ENCODE measurements at places on chromosomes 3 and 15.

- DNase-seq = no peak
These were observed 38.8 kb upstream of the PCSK6 start for GRCh38 chr15:101528108-101528916.

- DNase-seq = no peak
These were observed 15.4 kb downstream of the GALK2 start for GRCh38 chr15:49185473-49185872.

GRCh38 chr3:105599350-105599749 is 232.6 kb downstream of the ALCAM start:
- no peak for DNase-seq

GRCh38 chr3:45060165-45060892 is 34.2 kb downstream of the CLEC3B start:
- no peak for DNase-seq

DNA sequence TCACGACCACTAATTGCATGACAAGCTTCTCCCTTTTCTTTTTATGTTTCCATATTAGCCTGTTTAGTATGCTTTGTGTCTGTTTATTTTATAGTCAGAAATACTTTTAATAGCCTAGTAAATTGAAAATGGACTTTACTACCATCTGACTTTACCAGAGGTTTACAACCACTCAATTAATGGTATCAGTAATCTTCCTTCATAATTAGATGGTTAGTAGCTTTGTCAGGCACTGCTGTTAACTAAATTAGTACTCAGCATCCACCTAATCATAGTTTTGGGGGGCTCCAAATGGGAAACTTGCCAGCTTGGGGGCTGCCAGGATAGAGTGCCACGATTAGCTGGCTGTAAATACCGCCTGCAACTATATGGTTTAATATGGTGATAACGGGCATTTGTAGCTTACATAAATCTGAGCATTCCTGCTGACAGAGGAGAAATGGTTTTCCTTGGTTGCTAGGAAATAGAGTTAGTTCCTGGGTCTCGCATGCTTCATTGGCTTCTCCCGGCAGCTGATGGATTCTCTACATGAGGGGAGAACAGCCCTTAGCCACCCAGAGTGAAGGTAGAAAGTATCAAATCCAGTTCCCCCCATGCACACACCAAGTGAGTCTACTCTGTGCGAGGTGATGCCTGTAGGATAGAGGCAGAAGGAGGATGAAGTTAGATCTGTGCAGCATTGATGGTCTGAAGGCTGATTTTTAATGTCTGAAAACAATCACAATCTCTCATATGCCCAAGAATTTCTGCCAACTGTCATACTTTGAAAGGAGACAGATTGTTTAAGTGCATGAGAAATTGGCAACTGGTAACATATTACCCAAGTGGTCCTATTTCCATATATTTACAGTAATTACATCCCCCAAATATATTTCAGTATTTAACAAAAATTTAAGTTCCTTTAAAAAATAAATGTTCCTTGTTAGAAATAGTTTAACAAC is 326.6 kb upstream of the PROK2 start:
- no peak for DNase-seq

- DNase-seq = no peak
These were observed 37.4 kb upstream of the AZI2 start for GRCh38 chr3:28386049-28386448.

DNA sequence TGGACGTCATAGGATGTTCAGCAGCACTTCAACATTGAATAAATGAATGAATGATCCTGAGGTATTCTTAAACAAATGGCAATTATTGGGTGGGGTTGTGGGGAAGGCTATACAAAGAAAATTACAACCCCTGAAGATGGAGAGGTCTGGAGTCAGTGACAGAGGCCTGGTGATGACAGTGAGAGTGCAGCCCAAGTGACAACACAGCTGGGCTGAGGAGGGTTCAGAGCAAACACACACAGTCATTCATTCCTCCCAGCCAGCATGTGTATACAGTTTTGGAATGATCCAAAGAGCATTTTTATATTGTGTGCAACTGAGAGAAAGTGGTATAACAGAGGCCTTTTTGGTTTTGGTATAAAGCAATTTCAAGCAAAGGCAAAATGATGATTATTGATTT is 148.1 kb downstream of the ANO10 start:
- DNase-seq = no peak

- DNase-seq = peak; percentile 56
These were observed 16.9 kb upstream of the FAM3D start for GRCh38 chr3:58683466-58683865.

DNA sequence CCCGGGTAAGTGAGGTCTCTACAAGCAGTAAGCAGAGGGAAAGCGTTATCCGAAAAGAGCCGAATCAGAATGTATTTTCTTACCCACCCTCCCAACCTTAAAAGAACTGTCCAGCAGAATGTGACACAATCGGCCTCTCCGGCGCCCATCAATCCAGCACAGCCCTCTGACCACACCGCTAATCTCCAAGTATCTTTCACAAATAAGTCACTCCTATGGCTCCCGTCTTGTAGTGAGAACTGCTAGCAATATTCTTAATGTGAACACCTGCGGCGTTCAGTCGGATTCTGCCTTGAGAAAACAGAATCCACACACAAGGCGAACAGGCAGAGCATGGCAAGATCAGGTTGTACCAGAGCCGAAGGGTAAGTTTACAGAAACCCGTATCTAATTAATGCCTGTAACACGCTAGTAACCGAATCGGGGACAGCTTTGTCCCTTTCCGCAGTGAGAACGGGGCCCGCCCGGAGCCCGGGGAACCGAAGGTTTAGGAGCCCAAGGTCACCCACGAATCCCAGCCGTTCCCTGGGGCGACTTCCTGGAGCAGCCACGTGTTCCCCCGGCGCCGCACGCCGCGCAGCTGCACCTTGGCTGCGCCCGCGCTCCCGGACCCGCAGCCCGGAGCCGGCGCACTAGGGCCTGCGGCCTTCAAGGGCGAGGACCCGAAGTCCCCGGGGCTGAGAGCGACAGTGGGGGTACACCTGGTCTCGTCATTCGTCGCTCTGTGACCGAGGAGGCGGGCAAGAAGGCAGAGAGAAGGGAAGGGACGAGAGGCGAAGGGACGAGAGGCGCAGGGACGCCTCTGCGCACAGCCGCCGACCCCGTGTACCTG is 672 bp downstream of the TFRC start:
- DNase-seq = peak; percentile 58

- no peak for DNase-seq
These were observed 142.7 kb upstream of the DPPA4 start for GRCh38 chr3:109480014-109480413.

- no peak for DNase-seq
These were observed 69.8 kb downstream of the TCF12 start for GRCh38 chr15:56988219-56988618.

GRCh38 chr3:55964491-55964985 is 477.4 kb upstream of the WNT5A start:
- DNase-seq = no peak

GRCh38 chr15:99511866-99512661 is 53.7 kb upstream of the MEF2A start:
- no peak for DNase-seq

DNA sequence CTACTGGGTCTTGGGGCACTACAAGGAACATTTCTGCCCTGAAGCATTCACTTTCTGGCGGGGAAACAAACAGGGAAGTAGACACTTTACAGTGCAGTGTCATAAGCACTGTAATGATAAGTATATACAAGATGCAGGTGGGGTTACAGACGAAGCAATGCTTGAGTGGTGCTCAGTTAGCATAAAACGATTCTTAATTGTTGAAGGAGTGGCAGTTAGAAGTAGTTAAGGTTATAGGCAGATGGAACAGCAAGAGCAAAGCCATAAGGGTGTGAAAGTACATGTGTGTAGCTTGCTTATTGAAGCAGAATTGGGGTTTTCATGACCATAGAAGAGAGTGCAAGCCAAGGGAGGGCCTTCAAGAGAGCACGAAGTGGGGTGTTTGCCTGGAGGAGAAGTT is 46.2 kb downstream of the SLC25A26 start:
- DNase-seq = no peak

DNA sequence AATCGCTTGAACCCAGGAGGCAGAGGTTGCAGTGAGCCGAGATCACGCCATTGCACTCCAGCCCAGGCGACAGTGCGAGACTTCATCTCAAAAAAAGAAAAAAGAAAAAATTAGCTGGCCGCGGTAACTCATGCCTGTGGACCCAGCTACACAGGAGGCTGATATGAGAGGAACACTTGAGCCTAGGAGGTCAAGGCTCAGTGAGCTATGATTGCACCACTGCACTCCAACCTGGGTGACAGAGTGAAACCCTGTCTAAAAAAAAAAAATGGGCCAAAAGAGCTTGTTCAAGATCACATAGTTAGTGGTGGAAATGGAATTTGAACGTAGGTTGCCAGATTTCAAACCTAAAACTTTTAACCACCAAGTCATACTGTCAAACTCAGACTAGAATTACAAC is 46.2 kb upstream of the PPP4R2 start:
- no peak for DNase-seq

All from HCEC 1CT (cell line).